Activated CD4-positive, alpha-beta T cell treated with anti-CD3 and anti-CD28 coated beads for 24 hours (primary cell): ENCODE measurements at places on chromosomes 5 and 9.

- no peak for DNase-seq
Observed at GRCh38 chr5:139383275-139383992, at the start of gene SLC23A1. Gene SLC23A1, minus strand, starts transcription at chr5:139383297. Its CDS starts 44 bp downstream, at chr5:139383253.

- DNase-seq = no peak
Observed at GRCh38 chr9:22415941-22416691, 30.5 kb upstream of the DMRTA1 start.

DNA sequence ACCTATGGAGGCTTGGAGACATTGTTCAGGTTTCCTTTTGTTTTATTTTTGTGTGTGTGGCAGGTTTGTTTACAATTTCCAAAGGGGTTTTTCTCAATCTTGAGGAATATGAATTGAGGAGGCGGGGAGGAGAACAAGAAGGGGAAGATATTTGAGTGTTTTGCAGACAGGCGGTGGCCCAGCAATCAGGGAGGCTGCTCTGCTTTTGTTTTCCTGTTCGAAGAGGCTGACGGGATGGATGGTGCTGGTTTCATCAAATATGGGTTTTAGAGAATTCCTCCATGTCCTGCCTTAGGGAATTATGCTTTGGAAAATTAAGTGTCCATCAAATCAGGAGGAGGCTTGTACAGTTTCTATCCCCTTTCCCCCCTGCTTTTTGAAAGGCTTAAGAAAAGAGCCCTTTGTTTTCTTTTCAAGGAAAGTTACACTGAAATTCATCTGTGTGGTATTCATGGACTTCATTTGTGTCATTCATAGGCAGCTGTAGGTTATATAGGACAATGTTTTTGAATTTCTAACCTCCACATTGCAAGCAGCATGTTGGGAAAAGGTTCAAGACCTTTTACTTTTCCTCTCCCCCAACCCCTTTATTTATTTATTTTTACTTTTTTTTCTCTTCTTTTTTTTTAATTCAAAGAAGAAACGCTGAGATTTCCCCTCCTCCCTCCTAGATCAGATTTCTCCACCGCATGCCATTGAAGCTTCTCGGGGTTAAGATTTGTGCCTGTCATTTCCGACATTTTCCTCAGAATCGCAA is 107.4 kb downstream of the ZNF462 start:
- DNase-seq = no peak

GRCh38 chr5:159456261-159456660 is 126.0 kb upstream of the IL12B start:
- no peak for DNase-seq

DNA sequence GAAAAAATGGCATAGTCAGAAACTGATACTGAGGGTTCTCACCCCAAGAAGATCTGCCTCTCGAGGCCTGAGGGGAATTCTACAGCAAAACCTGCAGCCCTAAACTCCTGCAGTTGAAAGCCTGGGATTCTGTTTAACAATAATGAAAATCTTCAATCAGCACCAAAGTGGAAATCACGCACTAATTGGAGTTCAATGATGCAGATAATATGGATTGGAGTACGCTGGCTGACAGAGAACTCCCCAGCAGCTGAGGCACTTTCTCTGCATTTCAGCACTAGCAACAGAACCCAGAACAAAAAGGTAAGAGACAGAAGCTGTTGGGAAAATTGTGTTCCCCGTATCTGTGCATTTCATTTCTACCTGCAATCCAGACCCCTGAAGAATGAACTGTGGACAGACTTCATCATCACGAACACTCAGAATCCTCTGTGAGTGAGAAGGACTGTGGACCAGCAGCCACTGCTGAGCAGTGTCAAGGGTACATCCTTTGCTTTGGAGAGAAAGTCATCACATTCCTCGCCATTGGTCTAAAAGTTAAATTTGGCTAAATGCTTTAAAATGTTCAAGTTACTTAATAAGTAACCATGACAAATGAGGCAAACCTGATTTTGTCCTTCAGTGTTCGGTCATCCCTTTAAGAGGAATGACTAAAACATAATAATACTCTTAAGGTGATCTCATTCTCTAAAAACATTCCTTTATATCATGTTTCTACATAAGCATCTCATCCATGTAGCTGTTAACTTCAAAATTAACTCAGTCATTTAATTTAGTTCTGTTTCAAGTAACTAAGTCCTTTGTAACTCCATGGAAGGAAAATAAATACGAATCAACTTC is 126.1 kb downstream of the GAS1 start:
- DNase-seq = no peak

GRCh38 chr5:74622122-74622521 is 18.4 kb downstream of the ENC1 start:
- no peak for DNase-seq

- no peak for DNase-seq
Observed at GRCh38 chr5:41281215-41281810, 68.0 kb upstream of the C6 start.

- no peak for DNase-seq
Observed at GRCh38 chr9:104853159-104853558, 74.8 kb downstream of the ABCA1 start.

- no peak for DNase-seq
Observed at GRCh38 chr5:156758011-156758791, 91.9 kb upstream of the PPP1R2B start.

DNA sequence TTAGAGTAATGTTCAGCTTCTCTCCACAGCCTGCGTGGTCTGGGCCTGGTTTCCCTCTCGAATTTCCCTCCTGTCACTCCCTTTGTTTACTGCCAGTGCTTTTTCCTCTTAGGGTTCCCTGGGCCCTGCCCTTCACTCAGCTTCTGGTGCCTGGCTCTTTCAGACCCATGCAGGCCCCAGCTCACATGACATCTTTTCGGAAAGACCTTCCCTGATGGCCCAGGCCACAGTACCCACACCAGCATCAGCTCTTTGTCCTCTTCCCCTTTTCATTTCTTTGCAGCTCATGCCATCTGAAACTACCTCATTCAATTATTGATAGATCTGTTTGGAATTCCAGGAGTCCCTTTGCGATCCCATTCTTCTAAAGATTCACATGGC is 68.1 kb upstream of the ABL1 start:
- DNase-seq = no peak

DNA sequence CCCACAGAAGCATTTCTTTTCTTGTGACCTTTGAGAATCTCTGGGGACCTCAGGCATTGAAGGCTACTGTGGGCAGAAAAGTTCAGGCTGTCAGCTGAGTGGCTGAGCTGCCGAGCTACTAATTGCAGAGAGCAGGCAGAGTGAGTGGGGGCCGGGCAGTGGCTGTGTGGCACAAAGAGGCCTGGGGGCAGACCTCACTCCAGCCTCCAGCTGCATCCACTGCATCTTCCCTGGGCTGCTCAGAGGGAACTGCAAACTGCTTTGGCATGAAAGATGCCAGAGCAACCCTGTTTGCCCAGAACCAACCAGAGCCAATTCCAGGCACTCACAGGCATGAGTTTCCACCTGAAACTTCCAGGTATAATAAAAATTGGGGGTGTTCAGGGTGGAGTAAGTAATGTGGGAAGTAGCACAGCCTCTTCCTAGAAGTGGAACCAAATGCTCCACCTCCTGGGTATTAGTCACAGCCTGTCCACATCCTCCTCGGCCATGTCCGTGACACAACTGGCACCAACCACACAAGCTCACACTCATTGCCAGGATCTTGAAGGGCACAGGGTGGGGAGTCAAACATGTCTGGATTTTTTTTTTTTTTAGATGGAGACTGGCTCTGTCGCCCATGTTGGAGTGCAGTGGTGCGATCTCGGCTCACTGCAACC is 548.9 kb downstream of the BNC2 start:
- no peak for DNase-seq

- no peak for DNase-seq
Observed at GRCh38 chr5:160270704-160271103, 41.4 kb downstream of the FABP6 start.

DNA sequence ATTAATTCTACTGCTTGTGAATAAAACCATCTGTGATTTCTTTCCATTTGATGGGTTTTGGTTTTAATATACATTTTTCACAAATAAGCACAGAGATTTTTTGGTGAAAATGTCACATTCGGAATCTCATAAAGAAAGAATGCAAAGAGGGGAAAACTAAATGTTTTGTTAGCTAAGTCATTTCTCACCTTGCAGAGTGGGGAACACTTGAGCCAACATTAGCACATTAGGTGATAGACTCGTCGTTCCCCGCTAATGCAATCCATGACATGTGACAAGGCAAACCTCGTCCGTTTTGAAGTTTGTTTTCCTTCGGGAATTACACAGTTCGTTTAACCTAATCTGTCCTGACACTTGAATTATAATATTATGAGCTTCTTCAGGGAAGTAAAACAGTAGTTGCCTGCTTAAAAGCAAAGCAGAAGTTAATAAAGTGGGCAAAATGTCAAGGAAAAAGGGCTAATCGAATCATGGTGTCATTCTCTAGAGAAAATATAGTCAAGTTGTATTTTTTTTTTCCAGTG is 95.8 kb upstream of the LMX1B start:
- DNase-seq = no peak

DNA sequence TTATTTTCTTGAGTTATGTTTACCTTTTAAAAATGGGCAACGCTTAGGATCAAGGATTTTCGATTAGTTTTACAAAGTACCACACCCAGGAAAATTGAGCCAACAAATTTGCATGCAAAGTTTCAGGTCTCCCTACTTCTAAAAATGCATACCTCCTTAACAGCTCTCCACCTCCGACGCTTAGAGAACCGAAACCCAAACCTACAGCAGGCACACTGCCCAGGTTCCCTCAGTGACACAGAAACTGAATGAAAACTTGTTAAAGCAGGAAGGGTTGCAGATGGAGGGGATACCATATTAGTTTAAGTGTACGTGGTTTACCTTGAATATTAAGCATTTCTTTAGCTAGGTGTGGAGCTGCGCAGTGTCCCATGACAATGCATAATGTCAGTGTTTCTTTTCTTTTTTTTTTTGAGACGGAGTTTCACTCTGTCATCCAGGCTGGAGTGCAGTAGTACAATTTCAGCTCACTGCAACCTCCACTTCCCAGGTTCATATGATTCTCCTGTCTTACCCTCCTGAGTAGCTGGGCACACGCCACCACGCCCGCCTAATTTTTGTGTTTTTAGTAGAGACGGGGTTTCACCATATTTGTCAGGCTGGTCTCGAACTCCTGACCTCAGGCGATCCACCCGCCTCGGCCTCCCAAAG is 1.6 kb upstream of the SUB1 start:
- peak; percentile 18 for DNase-seq

DNA sequence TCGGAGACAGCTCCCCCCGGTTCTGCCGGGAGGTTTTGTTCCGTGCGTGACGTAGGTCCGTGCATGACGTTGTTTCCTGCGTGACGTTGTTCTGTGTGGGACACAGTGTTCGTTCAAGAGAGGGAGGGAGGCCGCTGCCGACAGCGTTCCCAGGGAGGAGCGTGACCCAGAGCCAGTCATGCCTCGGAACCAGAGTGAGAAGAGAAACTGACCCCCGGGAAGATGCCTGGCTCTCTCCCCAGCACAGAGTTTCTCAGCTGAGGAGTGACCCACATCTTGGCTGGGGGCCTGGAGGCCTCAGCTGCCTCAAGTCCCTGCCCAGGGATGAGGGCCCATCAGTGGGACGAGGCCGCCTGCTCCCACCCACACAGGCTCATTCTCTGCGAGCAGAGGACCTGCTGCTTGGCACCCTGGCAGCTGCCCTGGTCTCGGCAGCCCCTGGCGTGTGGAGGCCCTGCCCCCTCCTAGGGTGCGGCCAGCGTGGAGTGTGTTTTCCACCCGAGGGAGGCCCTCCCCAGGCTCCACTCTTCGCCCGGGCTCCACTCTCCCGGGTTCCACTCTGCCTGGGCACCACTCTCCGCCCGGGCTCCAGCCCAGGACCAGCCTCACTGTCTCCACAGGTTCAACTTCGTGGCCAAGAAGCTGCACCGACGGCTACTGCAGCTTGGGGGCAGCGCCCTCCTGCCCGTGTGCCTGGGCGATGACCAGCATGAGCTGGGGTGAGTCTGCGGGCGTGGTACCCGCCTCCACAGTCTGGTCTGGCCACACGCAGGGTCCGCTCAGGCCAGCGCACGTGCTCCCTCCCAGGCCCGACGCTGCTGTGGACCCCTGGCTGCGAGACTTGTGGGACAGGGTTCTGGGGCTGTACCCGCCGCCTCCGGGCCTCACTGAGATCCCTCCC is 7.9 kb downstream of the NDOR1 start:
- DNase-seq = no peak

DNA sequence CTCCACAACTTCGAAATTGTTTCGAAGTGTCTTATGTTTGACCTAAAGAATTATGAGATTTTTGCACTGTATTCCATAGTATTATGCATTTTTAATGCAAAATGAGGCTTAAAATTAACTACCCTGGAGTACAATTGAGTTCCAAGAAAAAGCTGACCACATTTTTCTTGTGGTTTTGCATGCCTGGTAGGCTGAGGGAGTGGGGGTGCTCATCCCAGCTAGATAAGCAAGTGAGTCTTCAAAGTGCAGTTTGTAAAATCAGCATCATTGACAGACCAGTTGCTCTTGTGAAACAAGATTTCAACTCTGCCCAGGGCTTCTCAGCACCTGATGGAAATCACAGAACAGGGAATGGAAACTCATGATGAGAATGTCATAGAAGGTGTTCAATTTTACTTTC is 17.0 kb upstream of the NDUFS4 start:
- no peak for DNase-seq

- no peak for DNase-seq
Observed at GRCh38 chr9:30913331-30913730, 1471.1 kb upstream of the ACO1 start.

DNA sequence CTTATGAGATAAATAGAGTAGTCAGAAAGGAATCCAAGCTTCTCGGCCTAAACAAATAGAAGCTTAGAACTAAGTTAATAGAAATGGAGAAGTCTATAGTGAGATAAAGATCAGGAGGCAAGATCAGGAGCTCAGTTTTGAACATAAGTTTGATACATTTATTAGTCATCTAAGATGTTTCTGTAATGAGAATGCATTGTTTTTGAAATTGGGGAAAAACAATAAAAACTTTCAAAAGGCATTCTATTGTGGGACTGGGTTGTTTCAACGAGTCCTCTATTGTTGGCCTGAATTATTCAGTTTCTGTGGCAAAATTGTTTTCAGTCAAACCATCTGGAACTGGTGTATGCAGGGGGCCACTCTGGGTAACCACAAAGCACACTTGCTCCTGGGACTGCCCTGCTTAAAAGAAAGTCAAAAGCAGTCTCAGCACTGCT is 181.0 kb upstream of the CLINT1 start:
- no peak for DNase-seq

- DNase-seq = peak; percentile 29
Observed at GRCh38 chr9:126690431-126691051, 76.8 kb downstream of the LMX1B start.

DNA sequence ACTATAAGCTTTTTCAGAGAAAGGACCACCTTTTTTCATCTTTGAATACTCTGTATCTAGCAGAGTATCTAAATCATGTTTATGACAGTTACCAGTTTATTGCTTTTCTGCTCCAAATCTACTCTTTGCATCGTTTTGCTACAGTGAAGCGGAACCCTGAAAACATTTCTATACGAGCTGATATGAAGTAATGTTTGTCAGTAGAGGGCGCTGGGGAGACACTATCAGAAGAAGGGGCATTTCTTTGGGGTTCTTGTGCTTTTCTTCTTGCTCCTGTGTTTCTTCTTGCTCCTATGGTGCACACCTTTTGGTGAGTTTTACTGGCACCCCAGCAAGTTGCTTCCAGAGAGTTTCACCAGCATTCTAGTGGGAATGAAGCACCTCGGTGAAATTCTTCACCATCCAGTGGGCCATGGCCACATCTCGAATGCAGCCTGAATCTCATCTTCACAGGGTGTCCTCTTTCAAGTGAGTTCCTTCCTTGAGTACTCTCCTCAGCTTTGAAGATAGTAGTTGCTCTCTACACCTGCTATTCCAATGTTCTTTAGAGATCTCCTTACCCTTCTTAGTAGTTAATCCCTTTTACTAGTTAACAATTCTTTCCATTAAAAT is 98.4 kb downstream of the FGF1 start:
- DNase-seq = peak; percentile 6

GRCh38 chr5:55232271-55232984 is 980 bp downstream of the CCNO start:
- DNase-seq = no peak
